ENCODE measurements at places on chromosomes 4 and X. TPM values are rescaled to one million over a fixed set of nuclear protein-coding genes. Genes with fewer than 3 reads are reported as not detected.

Gene CHRDL1
- total RNA-seq = not detected

Gene SYP
- 0.27 TPM for total RNA-seq

Gene CT45A9
- total RNA-seq = not detected

Gene HMX1
- total RNA-seq = not detected

Gene DOCK11
- 1.1 TPM for total RNA-seq
